Activated CD8-positive, alpha-beta memory T cell treated with anti-CD3 and anti-CD28 coated beads, Interleukin-2, amount 50 U/mL, for 4 hours (primary cell): ENCODE measurements at places on chromosomes 1 and 21.

DNA sequence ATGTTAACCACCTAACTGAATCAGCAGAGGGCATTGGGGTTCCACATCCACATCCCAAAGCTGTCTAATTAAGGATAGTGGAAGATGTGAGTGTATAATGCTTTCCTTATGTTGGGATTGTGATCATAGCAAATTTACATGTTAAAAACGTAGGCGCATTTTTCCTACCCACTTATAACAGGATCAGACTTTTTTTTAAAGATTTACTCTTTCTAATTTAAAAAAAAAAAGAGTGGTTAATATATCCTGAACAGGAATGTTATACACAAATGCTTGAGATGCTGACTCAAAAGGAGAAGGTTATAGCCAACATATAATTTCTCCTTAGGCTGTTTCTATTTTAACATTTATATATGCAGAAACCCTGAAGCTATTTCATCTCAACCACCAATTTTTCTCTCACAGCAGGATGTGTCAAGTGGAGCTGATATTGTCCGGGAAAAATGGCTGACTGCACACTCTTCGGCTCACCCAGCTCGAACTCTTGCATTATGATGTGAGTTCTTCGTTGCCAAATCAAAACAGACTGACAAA lies 40.3 kb downstream of the RGS5 start:
- no peak for DNase-seq

GRCh38 chr1:118692143-118692542 lies 296.0 kb downstream of the TBX15 start:
- no peak for DNase-seq

- DNase-seq: no peak
Measured at GRCh38 chr1:151976858-151977257, 16.8 kb downstream of the S100A10 start.

GRCh38 chr1:22471078-22471477 lies 19.4 kb downstream of the ZBTB40 start:
- no peak for DNase-seq

DNA sequence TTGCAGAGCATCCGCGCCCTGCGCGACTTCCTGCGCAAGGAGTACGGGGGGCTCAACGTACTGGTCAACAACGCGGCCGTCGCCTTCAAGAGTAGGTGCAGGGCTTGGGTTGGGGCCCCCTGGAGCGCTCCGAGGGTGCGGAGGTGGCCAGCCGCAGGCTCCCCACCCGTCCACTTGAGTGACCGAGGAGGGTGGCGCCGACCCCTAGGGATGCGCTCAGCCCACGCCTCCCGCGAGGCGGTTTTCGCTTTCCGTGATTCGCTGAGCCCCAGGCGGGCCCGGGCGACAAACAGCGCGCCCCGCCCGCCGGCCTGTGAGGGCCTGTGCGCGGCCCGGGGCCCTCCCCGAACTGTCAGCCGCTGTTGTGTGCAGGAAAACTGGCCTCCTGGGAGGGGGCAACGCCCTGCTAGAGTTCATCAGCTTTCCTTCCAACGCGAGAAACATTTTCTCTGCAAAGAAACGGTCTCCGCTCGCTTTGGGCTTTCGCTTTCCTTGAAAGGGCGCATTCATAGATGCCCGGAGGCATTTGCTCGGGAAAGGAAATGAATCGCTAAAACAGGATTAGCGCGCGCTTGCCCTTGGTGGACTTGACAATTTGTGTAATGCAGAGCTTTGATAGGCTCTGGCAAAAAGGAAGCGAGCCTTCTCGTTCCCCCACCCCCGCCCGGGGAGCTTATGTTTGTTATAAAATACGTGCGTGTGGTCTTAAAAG lies 668 bp downstream of the CBR3 start:
- peak; percentile 50 for DNase-seq

- DNase-seq: no peak
Measured at GRCh38 chr1:37631036-37631435, 3.7 kb downstream of the RSPO1 start.

DNA sequence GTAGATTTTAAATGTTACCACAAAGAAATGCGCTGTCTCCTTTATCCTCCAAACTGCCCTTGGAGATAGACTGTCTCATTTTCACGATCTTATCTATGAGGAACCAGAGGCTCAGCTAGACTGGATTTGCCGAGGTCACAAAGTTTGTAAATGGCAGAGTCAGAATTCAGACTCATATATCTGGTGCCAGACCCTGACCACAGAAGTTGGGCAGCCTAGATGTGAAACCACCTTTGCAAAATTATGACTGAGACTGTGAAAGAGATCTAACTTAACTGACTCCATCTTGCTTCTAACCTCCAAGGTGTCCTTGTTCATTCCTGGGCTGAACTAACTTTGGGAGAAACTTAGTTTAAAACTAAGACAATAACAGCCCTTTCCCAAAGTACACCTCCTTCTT lies 14.1 kb downstream of the CNR2 start:
- no peak for DNase-seq

DNA sequence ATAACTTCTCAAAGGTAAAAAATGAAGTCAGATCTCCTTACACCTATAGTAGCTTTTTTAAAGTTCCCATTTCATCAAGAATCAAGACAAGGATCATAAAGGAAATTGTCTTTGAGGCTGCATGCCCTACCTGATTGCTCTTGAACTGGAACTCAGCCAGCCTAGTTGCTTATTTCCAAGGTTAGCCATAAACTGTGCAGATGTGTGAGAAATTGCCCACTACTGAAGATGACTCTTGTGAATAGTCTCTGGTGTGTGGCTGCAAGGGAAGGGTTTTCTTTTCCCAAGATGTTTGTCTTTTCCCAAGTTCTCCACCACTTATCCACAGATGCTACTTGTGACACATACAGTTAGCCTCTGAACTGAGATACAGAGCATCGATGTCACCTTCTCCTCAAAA lies 81.7 kb upstream of the DUSP10 start:
- no peak for DNase-seq

- DNase-seq: no peak
Measured at GRCh38 chr1:78958711-78959110, 47.8 kb downstream of the ADGRL4 start.

DNA sequence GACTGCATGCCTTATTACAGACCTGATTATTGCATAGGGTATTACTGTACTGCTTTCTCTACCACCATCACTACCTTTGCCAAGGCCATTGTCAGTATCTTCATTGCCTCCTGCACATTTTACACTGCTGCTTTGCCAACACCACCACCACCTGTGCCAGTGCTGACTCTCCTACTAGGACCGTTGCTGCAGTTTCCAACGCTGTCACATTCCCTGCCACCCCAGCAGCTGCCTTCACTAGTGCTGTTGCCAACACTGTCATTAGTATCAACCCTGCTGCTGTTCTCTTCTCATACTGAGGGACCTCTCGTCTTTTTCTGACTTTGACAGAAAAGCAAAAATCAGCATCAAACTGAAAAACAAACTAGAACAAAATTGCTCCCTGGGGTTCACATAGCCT lies 394.9 kb upstream of the B3GALT2 start:
- DNase-seq: no peak

DNA sequence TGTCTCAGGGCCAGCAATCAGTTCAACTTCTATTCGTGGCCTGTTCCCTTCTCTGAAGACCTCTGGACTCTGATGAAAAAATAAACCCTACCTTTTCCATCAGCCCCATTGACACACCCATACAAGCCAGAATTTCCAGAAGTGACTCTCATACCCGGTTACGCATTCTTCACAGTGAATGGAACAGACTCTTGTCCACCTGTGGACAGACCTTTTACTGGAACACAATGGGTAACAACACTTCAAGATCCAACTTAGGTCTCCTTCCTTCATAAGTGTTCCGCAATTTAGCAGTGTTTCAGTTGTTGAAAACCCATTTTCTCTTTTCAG lies 2.6 kb upstream of the NPL start:
- no peak for DNase-seq

- no peak for DNase-seq
Measured at GRCh38 chr1:8652467-8653046, 164.9 kb downstream of the RERE start.

GRCh38 chr1:15726508-15726907 lies 9.6 kb upstream of the SLC25A34 start:
- no peak for DNase-seq

- DNase-seq: no peak
Measured at GRCh38 chr21:21114461-21114860, 116.3 kb downstream of the NCAM2 start.

GRCh38 chr1:85237613-85238012 lies 21.8 kb downstream of the C1orf52 start:
- no peak for DNase-seq

- DNase-seq: no peak
Measured at GRCh38 chr21:26846036-26846931, 1.1 kb upstream of the ADAMTS1 start.

DNA sequence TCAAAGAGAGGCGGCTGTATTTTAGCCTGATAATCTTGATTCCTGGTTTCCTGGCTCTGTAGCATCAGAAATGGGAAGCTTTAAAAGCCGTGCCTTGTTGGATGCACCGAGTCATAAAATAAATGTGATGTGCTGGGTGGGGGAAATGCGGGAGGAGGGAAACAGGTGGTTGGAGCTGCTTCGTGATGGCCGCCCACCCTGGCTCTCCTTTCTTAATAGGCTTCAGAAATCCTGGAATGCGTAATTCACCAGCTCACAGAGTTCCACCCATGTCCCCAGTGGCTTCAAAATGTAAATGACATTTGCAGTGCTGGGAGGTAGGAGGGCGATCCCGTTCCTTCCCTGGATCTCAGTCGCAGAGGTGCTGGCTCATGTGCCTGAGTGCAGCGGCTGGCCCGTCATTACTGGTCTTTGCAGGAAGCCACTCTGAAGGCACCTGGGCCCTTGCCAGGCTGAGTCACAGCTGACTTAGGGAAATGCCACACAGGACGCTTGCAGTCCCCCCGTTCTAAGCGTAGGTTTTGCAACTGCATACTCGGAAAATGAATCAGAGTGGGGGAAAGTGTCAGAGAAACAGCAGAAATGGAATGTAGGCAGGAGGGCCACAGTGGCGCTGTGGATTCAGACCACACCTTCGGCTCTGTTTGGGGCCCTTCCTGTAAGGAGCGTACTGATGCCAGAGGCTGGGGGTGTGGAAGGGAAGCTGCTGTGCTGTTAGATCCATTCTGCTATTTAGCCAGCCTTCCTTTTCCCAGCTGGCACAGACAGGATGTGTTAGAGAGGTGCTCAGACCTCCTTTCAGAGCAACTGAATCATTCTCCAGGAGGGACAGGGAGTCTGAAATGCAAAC lies 37.6 kb downstream of the GALNT2 start:
- DNase-seq: peak; percentile 71

- DNase-seq: no peak
Measured at GRCh38 chr1:116940814-116941599, 31.3 kb downstream of the PTGFRN start.

DNA sequence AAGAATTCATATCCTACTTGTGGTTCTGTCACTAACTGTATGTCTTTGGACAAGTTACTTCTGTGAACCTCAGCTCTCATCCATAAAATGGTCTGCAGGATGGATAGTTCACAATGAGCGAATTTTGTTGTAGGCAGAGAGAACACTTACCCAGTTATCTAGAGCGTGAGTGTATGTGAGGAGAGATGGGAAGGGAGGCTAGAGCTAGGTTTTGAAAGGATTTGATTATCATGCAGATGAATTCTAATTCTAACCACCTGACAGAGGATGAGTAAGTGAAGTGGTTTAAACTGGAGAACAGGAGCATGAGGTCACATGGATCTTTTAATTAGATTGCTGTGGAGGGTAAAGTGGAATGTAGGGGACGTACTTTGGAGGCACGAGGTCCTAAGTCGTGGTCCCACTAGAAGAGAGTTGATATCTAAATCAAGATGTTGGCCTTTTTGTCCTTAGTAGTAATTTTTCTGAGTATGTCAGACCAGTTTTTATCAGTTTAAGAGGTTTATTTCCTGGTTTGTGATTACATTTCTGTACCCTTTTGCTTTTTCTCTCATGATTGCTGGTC lies 5.0 kb downstream of the SUCO start:
- DNase-seq: no peak

DNA sequence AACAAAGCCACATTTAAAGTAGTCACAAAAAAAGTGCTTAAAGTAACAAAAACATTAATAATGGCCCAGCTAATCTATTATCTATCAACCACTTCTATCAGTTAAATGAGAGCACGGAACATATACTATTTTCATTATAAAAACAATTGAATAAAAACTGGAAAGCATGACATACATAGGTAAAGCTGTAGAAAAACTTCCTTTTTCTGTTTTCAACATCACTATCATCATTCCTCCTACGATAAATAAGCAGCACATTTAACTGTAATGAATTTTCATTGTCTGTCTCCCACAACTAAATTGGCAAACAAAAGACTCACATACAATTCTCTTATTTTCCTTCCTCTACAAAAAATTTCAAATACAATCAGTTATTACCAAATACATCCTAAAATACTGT lies 96.4 kb upstream of the DPH5 start:
- DNase-seq: no peak

GRCh38 chr1:212203630-212204029 lies 81.6 kb upstream of the PPP2R5A start:
- DNase-seq: no peak

- DNase-seq: no peak
Measured at GRCh38 chr1:93964777-93965200, 55.6 kb upstream of the GCLM start.

GRCh38 chr21:16537501-16537900 lies 807.7 kb downstream of the USP25 start:
- no peak for DNase-seq

DNA sequence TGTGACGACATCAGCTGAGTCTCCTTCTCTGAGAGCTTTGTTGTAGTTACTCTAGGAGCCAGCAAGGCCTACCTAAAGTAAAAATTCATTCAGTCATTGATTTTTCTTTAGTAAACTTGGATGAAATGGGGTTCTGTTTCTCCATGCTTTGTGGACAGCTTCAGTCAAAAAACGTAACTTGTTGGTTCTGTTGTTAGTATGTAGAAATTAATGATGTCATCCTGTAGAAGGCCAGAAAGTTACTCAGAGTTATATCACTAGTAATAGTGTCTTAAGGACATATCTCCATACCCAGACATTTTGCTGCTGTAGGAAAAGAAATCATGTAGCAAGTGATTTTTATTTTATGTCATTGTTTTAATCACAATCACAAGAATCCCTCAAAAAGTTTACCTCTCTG lies 43.0 kb downstream of the KDM1A start:
- DNase-seq: no peak

DNA sequence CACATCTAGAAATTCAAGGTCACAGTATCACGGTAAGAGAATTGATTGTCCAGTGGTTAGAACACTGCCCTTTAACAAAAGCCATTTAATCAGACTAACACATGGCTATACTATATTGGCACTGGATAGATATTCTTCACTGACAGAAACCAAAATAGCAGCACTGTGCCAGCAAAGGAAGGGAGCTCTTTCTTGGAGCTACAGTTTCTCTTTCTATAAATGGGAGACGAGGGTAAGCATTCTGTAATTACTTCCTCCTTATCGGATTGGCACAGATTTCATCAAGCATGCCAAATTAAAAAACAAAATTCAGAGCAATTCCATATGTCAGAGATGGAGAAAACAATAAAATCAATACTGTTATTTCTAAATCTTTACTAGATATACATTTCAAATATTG lies 115.7 kb upstream of the CACYBP start:
- DNase-seq: no peak

GRCh38 chr1:179195376-179195775 lies 34.1 kb downstream of the ABL2 start:
- no peak for DNase-seq
